Activated CD4-positive, alpha-beta T cell treated with anti-CD3 and anti-CD28 coated beads, Interleukin-2, amount 50 U/mL, for 48 hours (primary cell): ENCODE measurements at places on chromosomes 4 and X.

DNA sequence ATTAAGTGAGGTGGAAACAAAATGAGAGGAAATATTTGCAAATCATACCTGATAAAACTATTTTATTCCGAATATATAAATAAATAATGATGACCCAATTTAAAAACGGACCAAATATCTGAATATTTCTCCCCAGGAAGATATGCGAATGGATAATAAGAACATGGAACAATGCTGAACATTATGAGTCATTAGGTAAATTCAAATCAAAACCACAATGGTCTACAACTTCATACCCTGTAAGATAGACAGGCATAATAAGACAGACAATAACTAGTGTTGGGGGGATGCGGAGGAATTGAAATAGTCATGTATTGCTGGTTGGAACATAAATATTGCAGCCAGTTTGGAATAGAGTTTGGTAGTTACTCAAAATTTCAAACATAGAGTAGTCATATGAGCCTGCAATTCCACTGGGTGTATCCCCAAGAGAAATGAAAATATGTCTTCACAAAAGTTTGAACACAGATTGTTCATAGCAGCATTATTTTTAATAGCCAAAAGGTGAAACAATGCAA lies 47.6 kb upstream of the DRP2 start:
- no peak for DNase-seq

- DNase-seq = no peak
These were observed 36.2 kb downstream of the FAM241A start for GRCh38 chr4:112181358-112182000.

DNA sequence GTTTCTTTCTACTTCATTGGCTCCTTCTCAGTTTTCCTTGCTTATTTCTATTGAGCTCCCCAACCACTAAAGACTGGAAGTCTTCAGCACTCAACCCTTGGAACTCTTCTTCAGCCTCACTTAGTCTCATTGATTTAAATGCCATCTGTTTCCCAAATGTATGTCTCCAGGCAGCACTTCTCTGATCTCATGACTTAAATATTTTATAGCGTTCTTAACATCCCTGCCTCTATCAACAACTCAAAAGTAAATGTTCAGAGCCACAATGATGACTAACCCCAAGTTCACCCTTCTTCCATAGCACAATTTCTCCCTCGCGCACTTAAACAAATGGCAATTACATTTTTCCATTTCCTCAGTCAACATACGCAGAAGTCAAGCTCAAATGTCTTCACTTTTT lies 1393.3 kb downstream of the ARAP2 start:
- DNase-seq = no peak

DNA sequence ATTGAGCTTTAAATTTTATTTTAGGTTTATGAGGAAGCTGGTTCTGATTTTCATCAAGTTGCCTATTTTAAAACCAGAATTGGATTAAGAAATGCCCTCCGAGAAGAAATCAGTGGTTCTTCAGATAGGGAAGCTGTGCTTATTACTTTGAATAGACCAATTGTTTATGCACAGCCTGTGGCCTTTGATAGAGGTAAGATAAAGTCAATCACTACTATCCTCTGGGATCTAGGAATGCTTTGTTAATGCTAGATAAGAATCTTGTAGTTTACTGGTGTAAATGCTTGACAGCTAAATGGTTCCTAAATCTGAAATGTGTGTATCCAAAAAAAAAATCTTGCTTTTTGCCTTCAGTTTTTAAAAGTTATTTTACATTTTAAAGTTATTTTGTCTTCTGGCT lies 73.0 kb upstream of the ADAD1 start:
- no peak for DNase-seq

DNA sequence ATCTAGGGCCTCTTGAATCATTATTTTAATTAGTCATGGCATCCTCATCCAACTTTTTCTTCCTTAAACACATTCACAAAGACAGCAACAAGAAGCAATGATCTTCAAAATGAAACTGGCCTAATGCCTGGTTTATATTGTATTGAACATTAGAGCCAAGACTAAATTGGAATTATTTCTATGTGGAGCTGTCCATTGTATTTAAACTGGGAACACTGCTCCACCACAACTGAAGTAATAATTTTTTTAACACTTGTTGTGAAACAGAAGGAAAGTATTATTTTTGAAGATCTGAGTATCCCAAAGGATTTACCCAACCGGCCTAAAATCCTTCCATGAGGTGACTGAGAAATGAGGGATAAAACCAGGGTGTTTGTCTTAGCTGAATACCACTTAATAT lies 6.9 kb downstream of the GABRB1 start:
- no peak for DNase-seq

DNA sequence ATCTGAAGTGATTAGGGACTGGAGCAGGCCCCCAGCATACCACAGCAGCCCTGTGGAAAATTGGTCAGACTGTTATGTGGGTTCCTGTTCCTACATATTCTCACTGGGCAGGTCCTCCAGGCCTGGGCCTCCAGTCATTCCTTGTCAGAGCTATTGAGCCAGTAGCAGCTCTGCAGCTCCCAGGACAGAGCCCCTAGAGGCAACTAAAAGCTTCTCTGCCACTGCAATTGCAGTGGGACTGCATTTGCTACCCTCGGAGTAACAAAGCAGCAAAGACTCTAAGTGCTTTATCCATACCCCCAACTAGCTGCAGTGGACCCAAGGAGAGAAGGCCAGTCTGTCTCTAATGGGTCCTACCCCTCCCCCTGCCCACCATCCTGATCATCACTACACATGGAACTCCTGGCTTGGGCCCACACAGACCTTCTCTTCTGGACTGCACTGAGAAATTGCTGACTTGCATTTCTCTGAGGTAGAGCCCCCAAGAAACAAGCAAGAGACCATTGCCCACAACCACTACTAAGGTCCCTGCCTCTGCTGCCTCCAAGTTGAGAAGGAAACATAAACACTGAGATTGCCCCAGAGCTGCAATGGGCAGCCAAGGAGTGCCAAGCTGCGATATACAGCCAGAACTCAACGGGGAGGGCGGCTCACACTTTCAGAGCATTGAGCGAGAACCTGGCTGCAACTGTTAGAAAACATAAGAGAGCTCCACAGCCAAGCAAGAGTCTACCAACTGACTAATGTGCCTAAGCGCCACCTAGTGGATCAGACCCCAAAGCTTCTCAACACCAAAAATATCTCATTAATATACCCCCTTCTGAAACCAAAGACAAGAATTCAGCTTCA lies 738.7 kb upstream of the NDST4 start:
- peak; percentile 25 for DNase-seq
